ENCODE measurements at places on chromosomes 4 and X.

GRCh38 chr4:133921280-133922195 lies 280.1 kb downstream of the PABPC4L start:
- no peak for DNase-seq

DNA sequence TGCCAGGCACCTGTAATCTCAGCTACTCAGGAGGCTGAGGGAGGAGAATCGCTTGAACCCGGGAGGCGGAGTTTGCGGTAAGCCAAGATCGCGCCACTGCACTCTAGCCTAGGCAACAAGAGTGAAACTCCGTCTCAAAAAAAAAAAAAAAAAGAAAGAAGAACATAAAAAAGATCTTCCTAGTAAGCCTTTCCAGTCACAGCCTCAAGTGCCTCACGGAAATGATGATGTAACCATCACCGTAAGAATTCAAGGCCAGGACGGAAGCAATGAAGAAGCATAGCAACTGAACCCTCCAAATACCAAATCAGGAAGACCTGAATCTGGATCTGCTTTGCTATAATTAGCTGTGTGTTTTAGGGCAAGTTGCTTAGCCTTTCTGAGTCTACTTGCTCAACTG lies 28.8 kb downstream of the RBM47 start:
- no peak for DNase-seq

DNA sequence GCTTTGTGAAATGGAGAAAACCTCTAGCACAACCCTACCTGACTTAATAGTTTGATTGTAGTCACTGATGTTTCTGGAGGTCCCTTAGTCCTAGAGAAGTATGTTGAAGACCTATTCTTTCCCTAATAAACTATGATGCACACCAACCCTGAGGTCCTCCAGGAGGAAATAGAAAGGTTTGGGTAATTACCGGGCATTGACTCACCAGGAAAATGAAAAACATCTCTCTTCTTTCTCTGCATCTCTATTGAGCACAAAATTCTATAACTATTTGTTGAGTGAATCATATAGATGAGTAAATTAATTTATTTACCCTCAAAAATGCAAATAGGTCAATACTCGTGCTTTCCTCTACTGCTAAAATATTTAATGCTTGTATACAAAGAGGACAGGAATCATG lies 582.4 kb upstream of the FAM241A start:
- no peak for DNase-seq

DNA sequence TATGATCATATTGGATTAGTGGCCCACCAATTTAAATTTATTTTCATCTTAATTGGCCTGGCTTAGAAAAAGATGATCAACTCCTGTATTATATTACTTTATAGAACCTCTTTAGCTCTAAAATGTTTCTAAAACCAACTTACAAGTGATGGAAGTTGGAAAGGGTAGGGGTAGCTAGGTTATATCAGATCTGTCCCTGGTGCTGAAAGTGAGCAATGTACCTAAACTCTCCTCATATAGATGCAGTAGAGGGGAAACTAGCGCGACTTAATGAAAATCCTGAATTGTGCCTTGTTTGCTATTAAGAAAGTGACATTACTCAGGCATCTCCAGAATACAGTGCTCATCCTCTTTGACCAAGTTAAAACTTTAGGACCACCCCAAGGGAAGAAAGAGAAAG lies 7.5 kb upstream of the PTCHD1 start:
- DNase-seq, result no peak

DNA sequence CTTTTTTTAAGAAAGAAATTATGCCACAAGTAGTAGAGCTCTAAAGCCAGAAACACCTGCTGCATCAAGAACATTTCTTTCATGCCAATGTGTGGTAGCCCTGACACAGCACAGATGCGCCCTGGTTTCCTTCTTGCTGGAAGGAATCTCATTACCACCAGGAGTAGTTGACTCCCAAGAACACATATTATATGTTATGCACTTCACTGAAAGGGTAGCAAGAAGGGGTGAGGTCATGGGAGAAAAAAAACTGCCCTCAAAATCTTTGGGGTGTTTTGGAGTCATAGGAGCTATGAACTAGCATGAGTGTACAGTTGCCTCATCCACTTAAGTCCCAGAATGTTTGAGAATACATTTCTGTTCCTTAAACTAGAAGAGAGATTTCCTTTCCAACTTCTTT lies 185.8 kb upstream of the C1QTNF7 start:
- DNase-seq, result no peak
